ENCODE measurements at places on chromosomes 5 and 9.

DNA sequence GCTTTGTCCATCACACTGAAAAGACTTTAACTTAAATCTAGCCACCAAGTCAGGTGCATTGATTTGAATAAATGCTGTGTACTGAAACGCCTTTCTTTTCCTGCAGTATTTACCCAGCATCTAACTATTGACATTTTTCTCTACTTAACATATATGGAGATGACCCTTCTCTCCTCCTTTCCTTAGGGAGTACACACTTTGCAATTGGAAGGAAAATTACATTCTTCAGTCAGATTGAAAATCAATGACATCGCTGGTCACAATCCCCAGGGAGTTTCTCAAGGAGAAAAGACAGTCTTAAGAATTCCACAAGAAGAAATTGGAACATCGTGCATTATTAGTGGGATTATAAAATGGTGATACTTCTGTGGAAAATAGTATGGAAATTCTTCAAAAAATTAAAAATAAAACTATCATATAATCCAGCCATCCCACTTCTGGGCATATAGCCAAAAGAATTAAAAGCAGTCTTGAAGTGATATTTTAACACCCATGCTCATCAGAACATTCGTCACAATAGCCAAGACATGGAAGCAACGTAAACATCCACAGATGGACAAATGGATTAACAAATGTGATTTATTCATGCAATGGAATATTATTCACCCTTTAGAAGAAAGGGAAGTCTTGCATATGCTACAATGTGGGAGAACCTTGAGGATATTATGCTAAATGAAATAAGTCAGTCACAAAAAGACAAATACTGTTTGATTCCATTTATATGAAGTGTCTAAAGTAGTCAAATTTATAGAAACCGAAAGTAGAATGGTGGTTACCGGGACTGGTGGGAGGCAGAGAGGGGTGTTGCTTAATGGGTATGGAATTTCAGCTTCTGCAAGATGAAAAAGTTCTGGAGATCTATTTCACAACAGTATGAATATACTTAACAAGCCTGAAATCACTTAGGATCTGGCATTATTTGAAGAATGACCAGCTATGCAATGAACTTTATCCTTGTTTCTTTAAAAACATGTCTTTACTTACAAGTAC, 14.3 kb upstream of the FREM1 start:
- DNase-seq: peak; percentile 87

- DNase-seq: peak; percentile 75
Observed at GRCh38 chr9:116174347-116174746, 20.8 kb downstream of the PAPPA start.

- DNase-seq: no peak
Observed at GRCh38 chr5:117131876-117132275, 557.3 kb upstream of the SEMA6A start.

DNA sequence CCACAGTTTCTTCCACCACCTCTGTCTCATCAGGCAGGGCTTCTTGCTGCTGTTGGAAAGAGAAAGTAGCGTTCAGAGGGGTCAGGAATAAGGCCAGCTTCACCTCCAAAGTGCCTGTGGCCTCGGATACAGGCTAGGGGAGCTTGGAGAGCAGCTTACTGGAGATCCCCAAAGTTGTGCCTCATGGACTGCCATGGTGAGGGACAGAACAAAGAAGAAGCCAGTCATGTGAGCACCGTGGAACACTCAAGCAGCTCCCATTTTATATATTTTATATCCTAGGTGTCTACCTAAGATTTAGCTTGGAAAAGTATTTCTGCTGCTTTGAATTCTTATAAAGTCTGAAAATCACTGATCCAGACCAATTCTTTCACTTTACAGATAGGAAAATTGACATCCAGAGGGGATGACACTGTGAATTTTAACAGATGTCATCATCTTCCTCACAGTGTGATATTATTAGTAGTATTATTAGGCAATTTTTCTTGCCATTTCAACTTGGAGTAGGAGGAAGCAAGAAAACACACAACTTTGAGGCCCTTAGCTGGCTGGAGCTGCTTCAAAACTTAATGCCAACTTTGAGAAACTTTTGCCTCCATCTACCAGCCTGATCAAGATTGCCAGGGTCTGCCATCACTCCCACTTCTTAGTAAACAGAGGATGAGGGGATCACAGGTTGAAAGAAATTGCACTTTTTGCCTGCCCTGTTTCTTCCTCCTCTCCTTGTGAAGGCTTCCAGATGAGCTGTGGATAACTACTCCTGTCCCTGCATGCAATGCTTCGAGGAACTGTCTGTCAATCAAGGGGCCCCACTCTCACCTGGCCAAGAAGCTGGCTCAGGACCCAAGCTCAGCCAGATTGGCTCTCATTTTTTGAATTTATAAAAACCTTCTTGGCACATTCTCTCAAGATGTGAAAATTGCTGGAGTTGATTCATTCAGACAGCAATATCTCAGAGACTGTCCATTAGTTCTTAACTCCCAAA, 11.8 kb downstream of the SPARC start:
- no peak for DNase-seq

GRCh38 chr9:127491516-127491915, 40.2 kb downstream of the LRSAM1 start:
- DNase-seq: no peak

DNA sequence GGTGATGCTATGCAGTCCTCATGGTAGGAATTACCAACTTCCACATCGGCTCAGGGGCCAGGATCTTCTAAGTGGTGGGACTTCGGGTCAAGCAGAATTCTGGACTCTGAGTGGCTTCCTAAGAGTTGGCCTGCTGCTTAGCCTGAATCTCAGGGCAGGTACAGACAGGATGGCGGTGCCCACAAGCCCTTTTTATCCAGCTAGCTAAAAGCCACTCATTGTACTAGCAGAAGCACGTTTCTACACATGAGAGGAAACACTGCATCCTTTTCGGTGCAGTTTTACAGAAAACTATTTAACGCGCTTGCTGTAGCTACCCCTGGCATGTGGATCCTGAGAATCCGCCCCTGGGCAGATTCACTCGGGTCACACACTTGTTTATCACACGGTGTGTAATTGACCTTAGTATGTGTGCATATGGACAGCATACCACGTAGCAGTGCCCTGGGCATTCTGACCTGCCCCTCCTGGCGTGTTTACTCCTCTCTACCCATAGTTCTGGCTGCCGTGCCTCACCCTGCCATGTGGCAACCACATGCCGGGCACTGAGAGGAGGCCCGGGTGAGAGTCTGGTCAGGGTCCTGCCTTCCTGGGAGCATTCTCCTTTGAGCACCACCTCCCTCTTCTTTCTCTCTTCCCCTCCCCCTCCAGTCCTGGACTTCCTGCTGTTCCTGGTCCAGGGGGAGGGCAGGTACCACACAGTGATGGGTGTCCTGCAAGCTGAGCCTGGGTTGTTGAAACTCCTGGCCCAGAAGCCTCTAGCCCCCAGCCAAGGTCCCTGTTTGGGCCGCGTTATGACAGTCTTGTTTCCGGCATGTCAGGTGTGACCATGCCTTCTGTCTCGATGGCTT, 65.9 kb downstream of the DAB2IP start:
- DNase-seq: no peak

- DNase-seq: no peak
Observed at GRCh38 chr9:72278959-72279358, 86.0 kb downstream of the ZFAND5 start.

- DNase-seq: peak; percentile 7
Observed at GRCh38 chr5:103745353-103746065, 182.9 kb upstream of the NUDT12 start.

GRCh38 chr9:132146039-132146438, 15.8 kb upstream of the NTNG2 start:
- DNase-seq: no peak

DNA sequence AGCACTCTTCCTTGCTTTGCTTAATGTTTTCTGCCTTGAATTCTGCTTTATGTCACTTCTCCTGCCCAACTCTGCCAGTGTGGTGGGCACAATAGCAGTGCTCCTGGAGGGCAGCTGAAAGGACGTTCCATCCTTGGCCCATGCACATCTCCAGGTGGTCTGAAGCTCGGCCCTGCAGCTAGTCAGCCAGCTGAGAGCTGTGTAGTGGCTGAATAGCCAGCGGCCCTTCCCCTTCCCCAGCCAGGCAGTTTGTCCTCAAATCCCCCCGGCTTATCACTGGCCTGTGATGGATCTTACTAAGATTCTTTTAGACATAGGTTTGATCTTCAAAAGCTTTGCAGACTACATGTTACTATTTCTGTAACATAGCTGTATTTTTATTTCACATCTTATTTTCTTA, 42.7 kb upstream of the ANGPTL2 start:
- DNase-seq: no peak

DNA sequence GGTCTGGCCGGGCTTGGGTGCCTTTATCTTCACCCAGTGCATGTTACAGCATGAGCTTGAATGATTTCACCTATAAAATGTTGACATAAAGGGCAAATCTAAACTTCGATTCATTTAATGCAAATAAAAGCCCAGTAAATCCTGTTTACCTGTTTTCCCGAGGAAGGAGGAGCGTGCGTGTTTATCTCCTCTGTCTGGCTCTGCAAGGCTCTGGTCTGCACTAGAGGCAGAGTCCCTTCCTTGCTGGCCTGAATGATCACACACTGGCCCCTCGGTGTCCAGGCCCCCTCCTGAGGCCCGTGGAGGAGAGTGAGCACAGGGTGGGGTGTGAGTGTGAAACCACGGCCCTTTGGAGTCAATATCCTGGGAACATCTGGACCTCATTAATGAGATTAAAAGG, 125.1 kb upstream of the LHFPL2 start:
- DNase-seq: peak; percentile 15

- no peak for DNase-seq
Observed at GRCh38 chr5:67588389-67588788, 391.8 kb upstream of the CD180 start.

DNA sequence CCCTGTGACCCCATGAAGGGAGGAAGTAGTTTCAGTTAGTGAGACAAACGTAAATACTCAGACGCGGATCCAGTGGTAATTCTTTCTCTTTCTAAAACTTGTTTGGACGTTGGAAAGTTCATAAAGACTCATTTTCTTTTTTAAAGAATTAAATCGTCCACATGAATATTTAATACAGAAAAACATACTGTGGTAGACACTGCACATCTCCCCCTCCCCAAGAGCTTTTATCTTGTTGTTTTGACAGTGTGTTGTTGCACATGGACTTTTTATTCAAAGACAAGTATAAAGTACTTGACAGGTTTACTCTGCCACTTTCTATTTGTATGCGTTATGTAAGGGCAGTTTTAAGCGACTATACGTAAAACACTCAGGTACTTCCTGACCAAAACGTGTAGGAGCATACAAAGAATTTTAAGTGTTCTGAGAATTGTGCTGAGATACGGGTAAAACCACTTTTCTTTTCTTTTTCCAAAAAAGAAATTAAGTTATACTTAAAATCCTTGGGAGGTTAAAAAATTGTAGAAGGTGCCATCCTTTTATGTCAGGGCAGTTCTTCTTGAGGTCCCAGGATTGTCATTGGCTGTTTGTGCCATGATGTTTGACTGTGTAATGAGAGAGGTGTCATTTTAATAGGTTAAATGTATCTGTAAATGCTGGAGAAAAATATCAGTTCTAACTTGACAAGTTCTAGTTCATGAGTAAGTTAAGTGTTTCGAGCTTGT, 1.3 kb downstream of the NIPBL start:
- DNase-seq: peak; percentile 51

All from fibroblast of mammary gland (primary cell).